ENCODE measurements at places on chromosomes 6 and 20.

GRCh38 chr6:22892452-22892851 is 323.1 kb downstream of the HDGFL1 start:
- peak; percentile 83 for DNase-seq

- DNase-seq, result no peak
These were observed 3.0 kb downstream of the LAMA4 start for GRCh38 chr6:112251171-112251875.

DNA sequence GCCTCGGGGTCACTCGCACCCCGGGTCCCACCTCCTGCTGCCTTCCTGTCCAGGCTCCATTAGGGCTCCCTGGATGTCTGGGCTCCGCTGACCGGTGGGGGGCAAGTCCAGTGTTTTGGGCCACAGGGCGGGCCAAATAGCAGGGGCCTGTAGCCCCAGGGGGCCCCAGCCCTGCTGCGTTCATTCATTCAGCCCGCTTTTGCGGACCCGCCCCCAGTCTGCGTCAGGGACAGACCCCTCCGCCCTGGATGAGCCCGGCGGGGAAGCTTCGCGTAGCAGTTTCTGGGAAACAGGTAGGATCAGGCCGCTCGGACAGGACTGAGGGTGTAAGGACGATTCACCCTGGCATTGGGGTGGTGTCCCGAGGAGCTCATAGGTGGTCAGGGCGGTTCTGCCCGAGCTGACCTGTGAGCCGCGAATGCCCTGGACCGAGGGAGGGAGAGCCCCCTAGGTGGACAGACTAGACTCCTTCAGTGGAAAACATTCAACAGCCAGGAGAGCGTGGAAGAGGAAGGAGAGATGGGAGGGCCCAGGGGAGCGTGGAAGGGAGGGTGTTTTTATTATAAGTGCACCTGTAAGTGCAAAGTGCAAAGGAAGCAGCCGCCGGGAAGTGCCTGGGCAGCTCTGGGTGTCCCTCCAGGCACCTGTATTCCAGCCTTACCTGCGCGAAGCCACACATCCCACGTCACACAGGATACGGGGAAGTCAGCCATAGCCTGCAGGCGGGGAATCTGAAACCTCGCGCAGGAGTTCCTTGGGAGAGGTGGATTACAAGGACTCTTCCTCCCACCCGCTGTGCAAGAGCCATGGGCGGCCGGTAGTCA is 662 bp downstream of the ENTPD6 start:
- peak; percentile 35 for DNase-seq

- DNase-seq, result peak; percentile 62
These were observed 108.1 kb downstream of the BCKDHB start for GRCh38 chr6:80214436-80215022.

- no peak for DNase-seq
These were observed 449.4 kb downstream of the PTPRT start for GRCh38 chr20:42740226-42740870.

DNA sequence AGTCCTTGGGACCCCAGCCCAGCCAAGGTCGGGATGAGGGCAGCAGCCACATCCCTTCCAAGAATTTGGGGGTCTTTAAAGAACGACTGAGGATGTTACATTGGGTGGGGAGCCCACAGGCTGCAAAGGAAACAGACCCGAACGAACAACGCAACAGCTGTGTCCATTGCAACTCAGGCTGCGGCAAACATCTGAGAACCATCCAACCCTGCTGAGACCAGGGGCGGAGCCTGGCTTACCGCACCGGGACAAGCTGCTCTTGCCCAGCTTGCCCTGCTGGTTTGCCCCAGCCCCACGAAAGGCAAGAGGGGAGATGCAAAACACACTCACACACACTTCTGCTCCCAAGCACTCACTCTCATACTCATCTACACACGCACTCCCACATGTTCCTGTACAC is 21.5 kb upstream of the TAF4 start:
- peak; percentile 34 for DNase-seq

DNA sequence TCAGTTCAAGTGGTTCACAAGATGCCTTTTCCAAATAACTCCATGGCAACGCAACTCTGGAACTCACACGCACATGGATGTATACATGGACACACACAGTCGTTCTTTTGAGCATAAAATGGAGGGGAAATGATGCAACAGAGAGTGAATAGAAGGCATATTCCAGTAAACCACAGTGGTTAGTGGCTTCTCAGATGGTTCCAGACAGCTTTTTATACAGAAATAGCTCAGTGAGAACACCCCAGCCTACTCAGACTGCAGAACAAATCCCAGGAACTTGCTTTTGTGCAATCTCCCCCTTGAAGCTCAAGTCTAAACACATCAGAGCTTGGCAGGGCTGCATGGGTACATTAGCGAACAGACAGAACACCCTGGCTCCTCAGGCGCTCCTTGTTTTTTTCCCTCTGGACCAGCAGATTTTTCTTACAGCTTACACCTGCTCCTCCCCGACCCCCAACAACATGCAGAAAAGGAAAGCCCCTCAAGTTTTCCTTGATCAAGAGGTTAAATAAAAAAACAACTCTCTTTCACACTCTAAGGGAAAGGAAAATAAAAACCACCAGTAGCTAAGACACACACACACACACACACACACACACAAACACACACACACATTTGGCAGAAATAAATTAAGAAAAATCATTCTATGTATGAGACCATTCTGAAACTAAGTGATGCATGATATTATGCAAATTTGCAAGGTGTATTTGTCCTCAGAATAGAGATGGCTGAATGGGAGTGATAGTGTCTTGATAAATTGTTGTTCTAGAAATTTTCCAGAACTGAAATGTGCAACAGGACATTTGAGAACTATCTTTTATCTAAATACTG is 51.2 kb upstream of the RANBP9 start:
- DNase-seq, result peak; percentile 56

DNA sequence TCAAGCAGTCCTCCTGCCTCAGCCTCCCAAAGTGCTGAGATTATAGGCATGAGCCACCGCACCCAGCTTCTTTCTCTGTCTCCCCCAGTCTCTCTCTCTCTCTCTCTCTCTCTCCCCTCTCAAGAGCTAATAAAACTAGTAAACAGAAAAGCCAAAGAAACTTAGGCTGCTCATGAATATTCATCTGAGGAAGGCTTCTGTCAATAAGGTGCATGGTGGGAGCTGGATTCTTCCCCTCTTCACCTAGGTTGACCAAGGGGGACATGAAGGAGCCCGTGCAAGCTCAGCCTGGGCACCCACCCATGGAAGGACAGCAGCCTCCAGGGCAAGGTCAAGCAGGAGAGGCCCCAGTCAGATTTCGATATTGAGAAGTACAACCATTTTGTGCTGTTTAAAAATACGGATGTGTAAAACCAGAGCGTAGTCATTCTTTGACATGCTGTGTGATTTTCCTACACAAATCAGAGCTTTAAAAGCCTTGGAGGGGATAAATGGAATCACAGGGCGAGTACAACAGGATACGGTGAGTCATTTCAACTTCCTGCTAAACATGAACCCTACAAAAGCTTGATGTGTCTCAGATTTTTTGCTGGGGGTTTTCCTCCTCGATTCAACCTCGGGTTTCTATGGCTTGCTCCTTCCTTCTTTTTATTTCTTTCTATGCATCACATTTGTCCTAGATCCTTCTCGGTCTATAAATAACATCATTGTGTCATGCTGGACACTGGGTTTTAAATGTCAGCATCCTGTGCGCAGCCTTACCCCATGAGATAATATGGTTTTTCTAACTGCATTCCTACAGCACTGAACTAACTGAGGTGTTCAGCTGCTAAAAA is 368.9 kb upstream of the JARID2 start:
- peak; percentile 70 for DNase-seq

DNA sequence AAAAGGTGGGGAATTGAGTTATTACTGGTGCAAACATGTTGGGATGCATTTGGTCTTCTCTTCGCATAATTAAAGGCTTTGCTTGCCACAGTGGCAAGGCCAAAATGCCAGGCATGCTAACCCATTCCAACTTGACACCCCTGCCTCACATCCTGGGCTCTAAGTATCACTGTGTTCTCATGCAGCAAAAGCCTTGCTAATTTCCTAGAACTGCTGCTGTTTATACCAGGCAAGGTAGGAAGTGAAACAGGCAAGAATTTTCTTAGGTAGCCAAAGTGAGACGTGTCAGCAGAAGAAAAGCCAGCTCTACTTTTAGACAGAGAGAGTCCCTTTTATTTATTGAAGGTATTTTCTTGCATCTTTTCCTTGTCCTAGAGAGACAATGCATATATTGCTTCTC is 41.2 kb downstream of the LYRM2 start:
- DNase-seq, result no peak

DNA sequence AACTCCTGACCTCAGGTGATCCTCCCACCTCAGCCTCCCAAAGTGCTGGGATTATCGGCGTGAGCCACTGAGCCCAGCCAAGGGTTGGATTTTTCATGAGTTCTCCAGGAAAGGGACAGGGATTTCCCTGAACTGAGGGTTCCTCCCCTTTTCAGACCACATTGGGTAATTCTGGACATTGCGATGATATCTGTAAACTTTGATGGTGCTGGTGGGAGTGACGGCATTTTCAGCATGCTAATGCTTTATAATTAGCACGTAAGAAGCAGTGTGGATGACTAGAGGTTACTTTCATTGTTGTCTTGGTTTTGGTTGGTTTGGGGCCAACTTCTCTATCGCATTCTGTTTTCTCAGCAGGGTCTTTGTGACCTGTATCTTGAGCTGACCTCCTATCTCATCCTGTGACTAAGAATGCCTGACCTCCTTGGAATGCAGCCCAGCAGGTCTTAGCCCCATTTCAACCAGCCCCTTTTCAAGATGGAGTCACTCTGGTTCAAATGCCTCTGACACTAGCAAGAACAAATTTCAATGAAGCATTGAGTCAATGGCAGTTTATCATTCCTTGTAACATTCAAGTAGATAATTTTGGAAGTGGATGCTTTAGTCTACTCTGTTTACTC is 156.5 kb downstream of the TTLL2 start:
- DNase-seq, result no peak

GRCh38 chr20:23362392-23363256 is 642 bp downstream of the GZF1 start:
- DNase-seq, result no peak

GRCh38 chr6:53161481-53162009 is 12.9 kb upstream of the GCM1 start:
- DNase-seq, result no peak

DNA sequence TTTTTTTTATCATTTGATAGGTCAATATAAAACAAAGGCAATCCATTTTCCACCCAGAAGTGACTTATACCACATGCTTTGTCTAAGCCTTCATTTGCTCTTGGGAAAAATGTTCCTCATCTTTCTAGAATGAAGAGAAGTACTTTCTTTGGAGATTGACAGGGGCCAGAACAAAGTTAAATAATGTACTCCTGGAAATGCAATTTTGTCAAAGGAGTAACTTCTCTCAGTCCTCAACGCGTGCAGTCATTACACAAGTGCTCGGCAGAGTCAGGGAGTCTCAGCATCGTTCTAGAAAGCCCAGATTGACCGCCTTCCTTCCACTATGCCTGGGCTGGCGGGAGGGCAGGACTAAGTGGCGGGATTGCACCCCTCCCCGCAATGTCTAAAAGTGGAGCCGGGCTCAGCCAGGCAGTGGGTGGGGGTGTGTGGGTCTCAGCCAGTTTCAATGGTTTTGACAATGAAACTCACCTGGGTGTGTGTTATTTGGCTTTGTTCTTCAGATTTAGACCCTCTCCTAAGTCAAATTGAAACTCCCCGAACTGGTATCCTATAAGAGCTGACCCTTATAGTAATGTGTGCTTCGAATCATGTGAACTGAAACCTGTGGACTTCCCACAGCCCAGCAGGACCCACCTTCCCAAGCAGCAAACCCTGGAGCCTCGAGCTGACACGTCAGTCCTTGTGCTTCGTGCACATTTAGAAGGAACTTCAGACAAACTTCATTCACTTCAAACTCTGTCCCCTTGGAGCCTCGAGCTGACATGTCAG is 63.2 kb upstream of the DUSP22 start:
- DNase-seq, result no peak

DNA sequence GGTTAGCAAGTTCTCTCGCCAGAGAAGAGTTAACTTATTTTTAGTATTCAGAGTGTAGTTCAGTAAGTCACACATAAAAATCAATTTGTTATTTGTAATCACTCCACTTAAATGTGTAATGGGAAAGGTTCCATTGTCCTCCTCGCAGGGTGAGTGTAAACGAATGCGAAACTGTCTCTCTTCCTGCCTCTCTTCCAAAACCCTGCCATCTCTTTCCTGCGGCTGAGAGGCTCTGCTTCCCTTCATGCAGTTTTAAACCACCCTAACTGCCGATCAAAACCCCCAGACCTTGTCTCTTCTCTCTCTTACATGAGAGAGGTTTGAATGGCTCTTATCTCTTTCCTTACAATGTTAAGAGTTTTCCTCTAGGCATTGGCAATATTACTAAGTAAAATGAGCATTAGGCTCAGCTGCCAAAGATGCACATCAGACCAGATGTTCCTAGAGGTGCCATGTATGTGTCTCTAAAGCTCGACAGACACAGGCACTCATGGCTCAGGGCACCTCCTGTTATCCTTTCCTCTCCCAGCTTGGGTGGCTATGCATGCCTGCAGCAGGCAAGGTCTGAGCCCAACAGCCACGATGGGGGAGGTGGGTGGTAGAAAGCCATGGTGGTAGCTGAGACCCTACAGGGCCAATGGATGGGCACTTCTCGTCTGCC is 91.2 kb downstream of the JARID2 start:
- no peak for DNase-seq

- no peak for DNase-seq
These were observed 5.2 kb downstream of the TENT5A start for GRCh38 chr6:81747327-81747726.

DNA sequence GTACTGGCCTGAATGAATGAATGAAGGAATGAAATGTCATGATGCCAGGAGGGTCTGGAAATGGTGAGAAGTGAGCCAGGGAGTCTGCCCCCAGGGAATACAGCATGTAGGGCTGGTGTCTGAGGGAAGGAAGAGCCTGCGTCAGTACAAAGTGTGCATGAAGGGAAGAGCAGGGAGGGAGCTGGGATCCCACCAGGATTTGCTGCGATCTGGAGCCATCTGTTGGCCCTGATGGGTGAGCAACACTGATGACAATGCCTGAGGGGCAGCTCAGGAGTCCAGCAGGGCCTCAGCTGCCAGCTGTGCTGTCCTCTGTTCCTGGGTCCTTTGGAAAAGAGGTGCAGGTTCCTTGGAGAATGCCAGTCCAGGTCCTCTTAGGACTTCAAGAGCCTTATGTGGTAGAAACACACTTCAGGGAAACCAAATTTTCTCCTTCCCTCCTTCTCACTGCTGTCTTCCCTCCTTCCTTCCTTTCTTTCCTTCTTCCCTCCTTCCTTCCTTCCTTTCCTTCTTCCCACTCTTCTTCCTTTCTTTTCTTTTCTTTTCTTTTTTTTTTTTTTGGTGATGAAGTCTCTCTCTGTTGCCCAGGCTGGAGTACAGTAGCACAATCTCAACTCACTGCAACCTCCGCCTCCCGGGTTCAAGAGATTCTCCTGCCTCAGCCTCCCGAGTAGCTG is 11.5 kb downstream of the BPI start:
- DNase-seq, result no peak

All from RWPE1 (cell line).